Effector CD4-positive, alpha-beta T cell (primary cell): ENCODE measurements at places on chromosomes 16 and 17.

GRCh38 chr16:86665319-86665675 lies 86.9 kb downstream of the FOXL1 start:
- no peak for DNase-seq

DNA sequence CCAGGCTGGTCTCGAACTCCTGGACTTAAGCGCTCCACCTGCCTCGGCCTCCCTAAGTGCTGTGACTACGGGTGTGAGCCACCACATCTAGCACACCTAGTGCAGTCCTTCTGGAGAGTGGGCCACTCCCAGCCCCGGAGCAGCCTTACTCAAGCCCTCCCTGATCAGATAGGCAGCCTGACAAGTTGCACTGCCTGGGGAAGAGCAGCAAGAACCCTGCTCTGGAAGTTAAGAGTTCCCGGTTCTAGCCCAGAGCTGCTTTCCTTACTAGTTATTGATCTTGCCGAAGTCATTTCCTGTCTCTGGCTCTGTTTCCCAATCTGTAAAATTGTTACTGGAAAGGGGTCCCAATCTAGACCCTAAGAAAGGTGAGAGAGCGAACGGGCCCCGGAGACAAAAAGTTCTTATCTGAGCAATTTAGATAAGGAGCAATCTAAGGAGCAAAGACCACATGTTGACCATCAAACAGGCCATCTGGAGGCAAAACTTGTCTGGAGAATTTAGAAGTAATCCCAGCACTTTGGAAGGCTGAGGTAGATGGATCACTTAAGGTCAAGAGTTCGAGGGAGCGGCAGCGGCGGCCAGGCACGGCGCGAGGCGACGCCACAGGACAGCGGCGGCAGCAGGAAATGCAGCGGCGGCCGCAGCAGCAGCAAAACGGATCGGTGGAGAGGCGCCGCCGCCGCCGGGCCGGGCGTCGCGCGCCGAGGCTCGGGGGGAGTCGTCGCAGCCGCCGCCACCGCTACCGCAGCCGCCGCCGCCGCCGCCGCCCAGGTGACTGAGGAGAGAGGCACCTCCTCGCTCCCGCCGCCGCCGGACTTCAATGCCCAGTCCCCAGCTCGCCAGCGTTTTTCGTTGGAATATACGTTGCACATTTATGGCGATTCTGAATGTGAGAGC lies 4.3 kb upstream of the NAGLU start:
- peak; percentile 39 for DNase-seq

DNA sequence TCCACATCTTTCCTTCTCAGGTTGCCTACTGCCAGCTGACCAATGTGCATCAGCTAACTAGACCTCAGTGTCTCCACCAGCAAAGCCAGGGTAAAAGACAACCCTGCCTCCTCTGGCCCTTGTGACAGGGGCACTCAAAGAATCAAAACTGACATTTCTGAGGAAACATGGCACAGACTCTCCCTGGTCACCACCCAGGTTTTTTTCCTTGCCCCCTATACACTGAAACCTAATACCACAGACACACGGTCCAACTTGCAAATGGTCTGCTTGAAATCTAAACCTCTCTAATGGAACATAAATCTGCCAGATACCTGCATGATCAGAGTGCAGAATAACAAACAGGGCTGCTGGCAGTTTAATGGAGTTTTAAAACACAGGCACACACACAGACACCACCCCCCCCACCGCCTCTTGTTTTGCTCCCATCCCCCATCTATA lies 19.5 kb upstream of the CORO6 start:
- DNase-seq = no peak

DNA sequence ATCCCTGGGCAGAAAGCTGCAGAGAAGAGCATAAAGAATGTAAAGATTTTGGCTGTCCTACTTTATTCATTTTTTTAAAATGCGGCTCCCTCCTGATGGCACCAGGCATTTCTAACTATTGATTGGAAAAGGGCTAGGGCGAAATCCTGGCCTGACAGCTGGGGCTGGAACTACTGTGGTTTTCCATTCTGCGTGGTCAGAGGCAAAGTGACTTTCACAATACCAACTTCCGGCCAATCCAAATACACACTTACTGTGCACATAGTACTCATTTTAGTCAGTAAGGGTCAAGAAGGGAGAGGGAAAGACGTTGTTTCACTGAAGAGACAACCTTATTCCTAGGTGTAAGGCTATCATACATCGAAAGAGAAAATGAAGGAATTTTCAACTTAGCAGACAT lies 113.8 kb upstream of the PMFBP1 start:
- no peak for DNase-seq

GRCh38 chr16:9235867-9236266 lies 144.4 kb downstream of the HAPSTR1 start:
- no peak for DNase-seq

DNA sequence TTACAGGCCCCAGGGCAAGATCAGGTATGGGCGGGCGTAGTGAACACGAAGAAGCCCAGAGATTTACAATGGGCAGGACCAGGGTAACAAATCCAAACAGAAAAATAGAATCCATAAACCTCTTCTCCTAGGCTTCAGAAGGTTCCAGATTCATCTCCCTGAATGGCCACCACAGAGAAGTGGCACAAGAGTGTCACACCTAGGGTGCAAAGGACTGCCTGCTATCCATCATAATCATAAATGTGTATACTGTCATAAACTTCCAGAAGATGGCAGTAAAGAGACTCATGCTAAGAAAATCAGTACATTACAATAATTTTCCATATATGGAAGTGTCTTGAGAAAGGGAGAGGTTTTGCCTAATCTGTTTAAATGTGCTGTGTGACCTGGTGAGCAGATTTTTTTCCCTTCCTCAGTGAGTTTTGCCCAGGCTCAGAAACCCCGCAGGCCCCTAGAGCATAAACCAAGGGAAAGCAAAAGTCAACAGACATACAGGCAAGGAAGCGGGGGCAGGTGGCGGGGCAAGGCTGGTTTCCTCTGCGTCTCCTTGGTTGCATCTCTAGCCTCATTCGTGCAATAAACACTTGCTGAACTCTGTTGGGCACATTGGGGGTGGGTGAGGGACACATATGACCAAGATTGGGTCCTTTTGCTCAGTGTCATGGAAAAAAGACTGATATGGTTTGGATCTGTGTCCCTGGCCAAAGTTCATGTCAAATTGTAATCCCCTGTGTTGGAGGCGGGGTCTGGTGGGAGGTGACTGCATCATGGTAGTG lies 92.0 kb upstream of the CDH5 start:
- no peak for DNase-seq

GRCh38 chr17:80594431-80595269 lies 50.0 kb downstream of the RPTOR start:
- no peak for DNase-seq

GRCh38 chr16:86681031-86681756 lies 102.8 kb downstream of the FOXL1 start:
- no peak for DNase-seq
